ENCODE measurements at places on chromosomes 16 and 17.

DNA sequence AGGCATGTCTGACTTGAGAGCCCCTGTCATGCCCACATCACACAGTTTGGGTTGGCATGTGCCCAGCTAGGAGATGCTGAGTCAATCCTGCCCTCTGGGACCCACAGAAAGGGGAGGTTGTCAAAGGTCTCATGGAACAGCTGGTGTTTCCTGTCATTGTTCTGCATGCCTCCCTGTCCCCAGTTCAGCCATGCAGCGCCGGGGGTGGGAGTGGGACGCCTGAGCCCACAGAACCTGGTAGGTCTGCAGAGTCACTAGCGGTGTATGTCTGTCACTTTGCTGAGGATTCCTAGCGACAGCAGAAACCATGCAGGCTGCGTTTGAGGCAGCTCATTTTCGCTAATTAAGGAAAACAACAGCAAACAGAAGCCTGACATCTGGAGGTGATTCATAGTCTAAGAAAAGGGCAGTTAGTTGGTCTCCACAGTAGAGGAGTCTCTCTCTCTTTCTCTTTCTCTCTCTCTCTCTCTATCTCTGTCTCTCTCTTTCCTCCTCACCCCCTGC is 19.6 kb upstream of the CCL1 start:
- DNase-seq = peak; percentile 19

- DNase-seq = peak; percentile 28
Observed at GRCh38 chr17:39700148-39700987, 504 bp downstream of the ERBB2 start.

- no peak for DNase-seq
Observed at GRCh38 chr16:83258366-83258928, 549.3 kb upstream of the HSBP1 start.

DNA sequence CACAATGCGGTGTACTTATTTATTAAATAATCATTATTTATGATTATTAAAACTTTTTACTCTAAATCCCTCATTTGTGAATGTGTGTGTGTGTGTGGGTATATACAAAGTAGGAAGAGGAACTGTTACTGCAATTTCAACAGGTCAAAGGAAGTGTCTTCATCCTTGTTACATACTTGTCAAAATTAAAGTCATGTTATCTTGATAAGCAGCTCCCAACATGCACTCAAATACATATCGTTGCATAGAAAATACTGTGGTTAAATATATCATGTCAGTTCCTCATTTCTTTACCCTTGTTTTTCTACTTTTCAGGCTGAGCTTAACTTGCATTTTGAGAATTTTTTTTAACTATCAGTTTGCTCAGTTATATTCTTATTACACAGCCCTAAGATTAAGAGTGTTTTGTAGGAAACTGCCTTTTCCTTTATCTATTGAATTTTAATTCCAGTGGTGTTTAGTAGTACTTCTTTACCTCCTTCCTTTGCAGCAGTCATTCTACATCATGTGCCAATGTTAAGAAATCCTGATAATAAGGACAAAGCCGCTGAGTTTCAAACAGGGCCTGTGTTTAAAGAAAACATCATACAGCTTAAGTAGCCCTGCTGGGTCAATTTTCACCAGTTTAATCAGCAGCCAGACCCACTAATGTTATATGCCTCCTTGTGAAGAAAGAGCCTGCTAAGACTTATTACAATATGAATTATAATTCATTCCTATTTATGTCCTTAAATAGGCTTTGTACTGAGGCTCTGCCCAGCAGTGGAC is 7.2 kb downstream of the EFCAB5 start:
- no peak for DNase-seq

- DNase-seq = peak; percentile 93
Observed at GRCh38 chr16:86761111-86762031, 183.0 kb downstream of the FOXL1 start.

- DNase-seq = no peak
Observed at GRCh38 chr17:75694536-75694935, 26.7 kb upstream of the ITGB4 start.

- DNase-seq = no peak
Observed at GRCh38 chr17:18858567-18859245, 775 bp downstream of the PRPSAP2 start.

- DNase-seq = no peak
Observed at GRCh38 chr16:28292731-28293600, 641 bp downstream of the SBK1 start.

DNA sequence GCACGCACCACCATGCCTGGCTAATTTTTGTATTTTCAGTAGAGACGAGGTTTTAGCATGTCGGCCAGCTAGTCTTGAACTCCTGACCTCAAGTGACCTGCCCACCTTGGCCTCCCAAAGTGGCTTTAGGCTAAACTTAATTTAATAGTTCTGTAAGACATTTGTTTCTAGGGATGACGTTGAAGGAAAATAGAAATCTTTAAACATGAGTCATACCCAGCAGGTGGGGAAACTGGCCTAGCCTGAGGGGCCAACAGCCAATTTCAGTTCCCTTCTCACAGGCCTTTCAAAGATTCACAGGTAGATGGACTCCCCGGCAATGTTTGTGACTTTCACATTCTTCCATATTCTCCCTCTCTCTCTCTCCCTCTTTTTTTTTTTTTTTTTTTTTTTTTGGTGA is 18.1 kb upstream of the ITPRIPL2 start:
- DNase-seq = no peak

- no peak for DNase-seq
Observed at GRCh38 chr16:30472328-30472942, at the start of gene ITGAL. Gene ITGAL, plus strand, starts transcription at chr16:30472742. Its CDS starts 96 bp downstream, at chr16:30472838.

- DNase-seq = no peak
Observed at GRCh38 chr16:3363793-3364192, 8.1 kb downstream of the OR2C1 start.

GRCh38 chr17:48816438-48816773 is 623 bp downstream of the TTLL6 start:
- DNase-seq = no peak

- DNase-seq = peak; percentile 5
Observed at GRCh38 chr16:83738923-83739503, 68.8 kb upstream of the HSBP1 start.

GRCh38 chr17:28180449-28180848 is 138.0 kb downstream of the NLK start:
- DNase-seq = peak; percentile 21

- no peak for DNase-seq
Observed at GRCh38 chr17:27360507-27360906, 66.6 kb downstream of the WSB1 start.

GRCh38 chr17:28657756-28658155 is 4.0 kb downstream of the SDF2 start:
- peak; percentile 7 for DNase-seq

DNA sequence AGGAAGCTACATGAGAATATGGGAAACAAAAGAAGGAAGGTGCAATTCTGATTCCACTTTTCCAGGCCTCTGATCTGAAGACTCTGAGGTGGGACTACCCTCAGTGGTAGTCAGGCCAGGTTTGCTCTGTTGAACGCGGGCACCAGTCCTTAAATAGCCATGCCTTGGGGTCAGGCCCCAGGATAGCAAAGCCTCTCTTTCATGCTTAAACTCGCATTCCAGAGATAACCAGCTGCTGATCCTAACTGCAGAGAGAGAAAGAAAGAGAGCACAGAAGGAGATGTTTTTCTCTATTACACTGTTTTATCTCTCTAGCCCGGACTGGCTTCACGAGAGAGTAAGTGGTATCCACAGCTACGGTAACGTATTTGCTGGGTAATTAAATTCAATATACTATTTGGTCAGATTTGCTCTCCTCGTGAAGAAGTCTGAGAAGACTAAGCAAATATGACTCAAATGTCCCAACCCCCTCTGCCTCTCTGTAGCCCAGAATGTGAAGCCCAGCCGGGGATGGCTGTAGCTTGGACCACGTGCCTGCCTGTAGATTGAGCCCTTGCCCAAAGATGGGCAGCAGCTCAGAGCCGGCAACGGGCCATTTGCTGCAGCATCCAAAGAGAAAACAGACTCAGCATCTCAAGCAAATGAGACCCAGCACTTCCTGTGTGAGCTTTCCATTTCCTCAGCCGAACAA is 122.2 kb downstream of the SMG6 start:
- DNase-seq = peak; percentile 97

- peak; percentile 70 for DNase-seq
Observed at GRCh38 chr16:72400257-72401083, 228.5 kb upstream of the PMFBP1 start.

GRCh38 chr17:57574040-57574513 is 171.0 kb downstream of the CCDC182 start:
- no peak for DNase-seq

GRCh38 chr17:74738051-74738996 is 1.3 kb downstream of the RAB37 start:
- no peak for DNase-seq

DNA sequence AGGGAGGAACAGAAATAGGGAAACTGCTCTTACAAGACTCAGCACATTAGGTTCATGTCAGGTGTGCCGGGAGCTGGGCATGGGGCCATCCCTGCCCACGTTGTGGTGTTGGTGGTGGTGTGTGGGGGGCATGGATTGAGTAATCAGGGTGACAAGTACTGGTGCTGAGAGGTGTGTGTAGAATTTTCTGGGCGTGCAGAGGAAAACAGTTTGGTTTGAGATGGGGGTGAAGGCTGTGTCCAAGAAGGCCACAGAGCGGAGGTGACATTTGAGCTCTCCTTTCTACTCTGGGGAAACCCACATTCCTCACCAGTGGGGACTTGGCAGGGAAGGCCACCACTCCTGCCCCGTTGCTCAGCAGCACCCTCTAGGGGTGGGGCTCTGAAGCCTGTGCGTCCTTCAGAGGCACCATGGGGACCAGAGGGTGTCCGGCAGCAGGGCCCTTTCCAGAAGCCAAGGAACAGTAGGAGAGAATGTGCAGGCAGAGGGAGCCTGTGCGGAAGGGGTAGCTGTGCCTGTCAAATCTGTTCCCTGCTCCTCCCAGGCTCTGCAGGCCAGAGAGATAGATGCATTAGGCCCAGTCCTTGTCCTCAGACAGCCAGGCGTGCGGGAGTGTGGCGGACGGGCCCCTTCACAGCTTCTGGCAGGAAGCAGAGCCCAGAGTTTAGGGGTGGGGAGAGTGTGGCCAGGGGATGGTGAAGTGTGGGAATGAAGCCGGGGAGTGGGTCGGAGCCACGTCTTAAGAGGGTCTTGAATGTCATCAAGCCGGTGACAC is 48.7 kb upstream of the GSE1 start:
- no peak for DNase-seq

- no peak for DNase-seq
Observed at GRCh38 chr16:78244131-78244895, 144.9 kb downstream of the WWOX start.

DNA sequence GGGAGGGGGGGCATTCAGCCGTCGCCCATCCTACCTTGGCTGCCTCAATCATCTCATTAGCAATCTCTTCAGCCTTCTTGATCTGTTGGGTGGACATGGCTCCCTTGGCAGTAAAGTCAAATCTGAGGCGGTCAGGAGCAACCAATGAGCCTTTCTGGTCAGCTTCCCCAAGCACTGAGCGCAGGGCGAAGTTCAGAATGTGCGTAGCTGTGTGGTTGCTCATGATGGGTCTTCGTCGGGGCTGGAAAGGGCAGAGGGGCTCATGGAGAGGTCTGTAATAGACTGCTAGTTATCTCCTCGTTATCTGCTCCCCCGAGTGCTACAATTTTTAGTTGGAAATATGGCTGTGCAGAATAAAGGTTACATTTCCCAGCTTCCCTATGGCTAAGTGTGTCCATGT is 7.2 kb upstream of the EXOSC6 start:
- no peak for DNase-seq

DNA sequence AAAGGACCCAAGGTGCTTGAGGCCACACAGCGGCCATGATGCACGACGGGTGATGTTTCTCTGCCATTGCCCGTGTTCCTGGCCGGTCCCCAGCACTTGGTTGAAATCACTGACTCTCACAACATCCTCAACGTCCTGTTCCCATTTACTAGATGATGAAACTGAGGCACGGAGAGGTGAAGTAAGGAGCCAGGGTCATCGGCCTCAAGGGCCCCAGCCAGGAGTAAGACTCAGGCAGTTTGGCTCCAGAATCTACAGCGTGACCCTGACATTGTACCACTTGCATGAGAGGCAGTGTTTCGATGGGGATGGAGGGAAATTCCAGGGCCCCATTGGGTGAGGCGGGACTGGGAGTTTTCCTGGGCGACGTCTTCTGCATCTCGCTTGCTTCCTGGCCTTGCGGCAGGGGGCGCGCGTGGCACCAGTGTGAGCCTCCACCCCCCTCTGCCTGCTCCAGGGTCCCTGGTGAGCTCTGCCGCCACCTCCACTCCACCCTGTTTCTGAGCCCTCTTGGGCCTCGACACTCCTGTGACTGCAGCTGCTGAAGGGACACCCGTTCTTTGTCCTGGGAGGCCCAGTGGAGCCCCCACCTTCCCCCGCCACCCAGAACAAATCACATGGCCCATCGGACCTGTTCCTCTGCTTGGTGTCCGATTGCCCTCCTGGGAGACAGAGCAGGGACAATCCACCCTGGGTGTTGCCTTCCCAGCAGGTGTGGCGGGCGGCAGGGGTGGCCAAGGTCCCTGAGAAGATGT is 133.0 kb upstream of the GSE1 start:
- DNase-seq = peak; percentile 21

DNA sequence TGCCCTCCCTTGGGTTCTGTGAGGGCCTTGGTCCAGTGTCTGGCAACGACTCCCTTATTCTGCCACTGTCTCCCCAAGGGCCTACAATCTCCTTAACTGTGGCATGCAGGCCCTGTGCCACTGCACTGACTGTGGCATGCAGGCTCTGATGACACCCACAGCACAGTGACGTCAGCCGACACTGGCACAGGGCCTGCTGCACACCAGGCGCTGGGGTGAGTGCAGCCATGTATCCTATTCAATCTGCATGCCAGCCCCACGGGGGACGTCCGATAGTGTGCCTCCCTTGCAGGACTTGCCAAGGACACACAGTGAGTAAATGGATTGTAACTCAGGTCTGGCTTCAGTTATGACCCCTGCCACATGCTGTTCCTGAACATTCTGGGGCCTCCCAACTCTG is 39.8 kb upstream of the RASD1 start:
- peak; percentile 77 for DNase-seq

DNA sequence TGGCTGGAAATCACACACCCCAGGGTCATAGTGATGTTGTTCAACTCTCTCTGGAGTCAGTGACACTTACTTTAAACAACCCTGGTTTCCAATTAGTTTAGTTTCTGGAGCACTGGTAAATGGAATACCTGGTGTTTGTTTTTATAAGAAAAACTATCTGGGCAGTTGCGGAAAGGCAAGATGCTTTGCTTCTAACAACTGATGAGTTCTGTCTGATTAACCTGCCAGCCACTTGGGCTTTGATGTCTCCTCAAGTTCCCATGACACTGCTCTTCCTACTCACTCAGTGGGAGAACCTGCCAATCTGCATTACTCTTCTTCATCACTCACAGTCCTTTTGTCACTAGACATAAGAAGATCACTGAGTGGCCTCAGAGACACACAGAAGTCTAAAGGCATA is 78.7 kb upstream of the MTMR4 start:
- no peak for DNase-seq

- DNase-seq = peak; percentile 55
Observed at GRCh38 chr17:65409381-65409780, 152.1 kb downstream of the AXIN2 start.

GRCh38 chr16:89742948-89743347 is 21.6 kb downstream of the ZNF276 start:
- no peak for DNase-seq
